ENCODE measurements at places on chromosomes 5 and 9. TPM values are rescaled to one million over a fixed set of nuclear protein-coding genes. Genes with fewer than 3 reads are reported as not detected.
A peak's percentile ranks its signal among the peaks of the same experiment; 100 is the strongest.

Gene ENTREP1
- total RNA-seq = 4.6 TPM

Gene DOK3
- 4.4 TPM for total RNA-seq

DNA sequence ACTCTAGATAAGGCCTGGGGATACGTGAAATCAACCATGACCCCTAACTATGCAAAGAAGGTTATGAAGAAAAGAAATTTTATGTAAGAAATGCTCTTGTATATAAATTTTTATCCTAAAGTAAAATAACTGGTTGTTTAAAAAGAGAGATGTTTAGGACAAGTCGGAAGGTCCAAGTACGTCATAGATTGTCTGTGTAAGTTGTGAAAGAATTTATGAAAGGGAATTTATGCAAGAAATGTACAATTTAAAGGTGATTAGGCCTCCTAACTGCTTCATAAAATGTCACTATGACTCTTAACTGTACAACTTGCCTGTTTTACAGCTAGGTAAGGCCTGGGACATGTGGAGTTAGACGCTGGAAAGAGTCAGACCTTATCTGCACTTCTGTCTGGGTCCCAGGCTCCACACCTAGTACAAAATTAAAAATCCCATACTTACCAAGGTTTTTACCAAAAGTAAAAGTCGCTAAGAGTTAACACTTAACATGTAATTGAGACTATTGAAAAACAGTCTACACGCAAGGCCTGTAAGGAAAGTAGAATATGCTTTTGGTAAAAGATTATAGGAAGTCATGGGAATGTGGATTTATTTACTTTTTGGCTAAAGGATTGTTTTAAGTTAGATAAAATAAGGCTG lies 77.4 kb downstream of the KIAA0825 start:
- no peak for DNase-seq

DNA sequence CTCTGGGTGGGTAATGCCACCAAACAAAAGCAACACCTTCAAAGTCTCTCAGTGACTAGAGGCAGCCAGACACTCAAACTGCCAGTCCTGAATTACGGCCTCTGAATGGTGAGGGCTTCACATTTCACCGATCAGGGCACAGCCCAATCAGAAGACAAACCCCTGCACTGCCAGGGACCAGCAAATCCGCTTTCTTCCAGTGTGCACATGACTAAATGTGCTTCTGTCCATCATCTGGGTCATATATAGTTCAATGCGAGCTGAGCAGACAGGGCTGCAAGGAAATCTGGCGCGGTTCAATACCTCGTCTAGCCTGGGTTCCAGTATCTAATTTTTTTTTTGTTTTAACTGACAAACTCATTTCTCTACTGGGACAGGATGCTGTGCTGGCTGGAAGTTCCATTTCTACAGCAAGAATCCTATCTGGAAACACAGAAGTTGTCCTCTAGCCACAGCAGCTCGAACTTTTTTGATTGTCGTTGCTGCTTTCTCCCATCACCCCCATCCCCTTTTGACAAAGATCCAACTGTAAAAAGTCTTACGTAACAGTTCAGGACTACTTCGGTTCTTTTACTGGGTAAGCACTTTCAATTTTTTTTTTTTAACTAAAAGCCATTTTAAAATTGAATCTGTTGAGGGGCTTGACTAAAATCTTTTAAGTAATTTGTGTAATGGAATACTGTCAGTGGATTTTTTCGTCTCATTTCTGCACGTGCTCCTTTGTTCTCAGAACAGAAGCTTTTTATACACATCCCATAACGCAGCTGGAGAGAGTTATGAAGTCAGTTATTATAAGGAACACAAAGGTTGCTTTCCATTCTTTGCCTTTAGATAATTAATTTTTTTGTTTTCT lies 112.7 kb downstream of the NR6A1 start:
- DNase-seq = peak; percentile 92

- DNase-seq = peak; percentile 73
Measured at GRCh38 chr5:173472164-173472563, 143.9 kb upstream of the STC2 start.

All from dermis microvascular lymphatic vessel endothelial cell (primary cell).